ENCODE measurements at places on chromosomes 7 and 10.
A peak's percentile ranks its signal among the peaks of the same experiment; 100 is the strongest.

GRCh38 chr10:123398180-123398591 lies 244.0 kb downstream of the BUB3 start:
- no peak for DNase-seq

DNA sequence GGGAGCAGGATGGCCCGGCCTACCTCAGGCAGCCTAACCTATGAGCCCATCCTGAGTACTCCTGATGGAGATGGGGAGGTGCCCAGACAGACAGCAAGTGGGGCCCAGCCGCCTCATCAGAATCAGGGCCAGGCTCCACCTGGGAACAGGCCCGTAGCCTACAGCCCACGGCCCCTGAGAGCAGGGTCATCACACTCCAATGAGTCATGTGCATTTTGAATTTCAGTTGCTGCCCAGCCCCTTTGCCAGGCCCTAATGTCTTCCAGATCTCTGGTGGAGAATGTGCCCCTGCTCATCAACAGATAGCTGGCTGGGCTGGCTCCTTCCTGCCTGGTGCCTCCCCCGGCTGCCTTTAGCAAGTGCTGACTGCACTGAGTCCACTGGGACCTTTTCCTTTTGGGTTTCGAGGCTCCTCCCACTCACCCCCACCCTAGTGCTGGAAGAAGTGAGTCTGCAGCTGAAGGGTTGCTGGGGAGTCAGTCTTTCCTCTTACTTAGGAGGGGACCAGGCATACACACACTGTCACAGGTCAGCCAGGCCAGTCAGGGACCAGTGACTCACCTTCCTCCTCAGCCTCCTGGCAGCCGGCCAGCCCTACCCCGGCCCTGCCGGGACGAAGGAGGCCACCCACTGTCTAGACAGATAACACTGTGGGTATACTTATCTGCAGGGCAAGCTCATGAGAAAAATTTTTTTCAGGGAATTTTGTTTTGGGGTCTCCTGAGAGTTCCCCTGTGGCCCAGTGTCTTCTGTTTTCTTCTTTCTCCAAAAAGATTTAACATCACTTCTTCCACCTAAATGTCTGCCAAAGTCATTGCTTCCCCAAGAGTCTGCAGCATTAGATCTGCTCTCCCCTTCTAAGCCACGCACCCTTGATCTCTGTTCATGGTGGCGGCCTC lies 9.1 kb upstream of the ASIC3 start:
- DNase-seq = peak; percentile 95

- no peak for DNase-seq
These were observed 255.1 kb upstream of the MKLN1 start for GRCh38 chr7:131072505-131073091.

- DNase-seq = peak; percentile 7
These were observed 130.9 kb downstream of the OAT start for GRCh38 chr10:124287791-124288190.

DNA sequence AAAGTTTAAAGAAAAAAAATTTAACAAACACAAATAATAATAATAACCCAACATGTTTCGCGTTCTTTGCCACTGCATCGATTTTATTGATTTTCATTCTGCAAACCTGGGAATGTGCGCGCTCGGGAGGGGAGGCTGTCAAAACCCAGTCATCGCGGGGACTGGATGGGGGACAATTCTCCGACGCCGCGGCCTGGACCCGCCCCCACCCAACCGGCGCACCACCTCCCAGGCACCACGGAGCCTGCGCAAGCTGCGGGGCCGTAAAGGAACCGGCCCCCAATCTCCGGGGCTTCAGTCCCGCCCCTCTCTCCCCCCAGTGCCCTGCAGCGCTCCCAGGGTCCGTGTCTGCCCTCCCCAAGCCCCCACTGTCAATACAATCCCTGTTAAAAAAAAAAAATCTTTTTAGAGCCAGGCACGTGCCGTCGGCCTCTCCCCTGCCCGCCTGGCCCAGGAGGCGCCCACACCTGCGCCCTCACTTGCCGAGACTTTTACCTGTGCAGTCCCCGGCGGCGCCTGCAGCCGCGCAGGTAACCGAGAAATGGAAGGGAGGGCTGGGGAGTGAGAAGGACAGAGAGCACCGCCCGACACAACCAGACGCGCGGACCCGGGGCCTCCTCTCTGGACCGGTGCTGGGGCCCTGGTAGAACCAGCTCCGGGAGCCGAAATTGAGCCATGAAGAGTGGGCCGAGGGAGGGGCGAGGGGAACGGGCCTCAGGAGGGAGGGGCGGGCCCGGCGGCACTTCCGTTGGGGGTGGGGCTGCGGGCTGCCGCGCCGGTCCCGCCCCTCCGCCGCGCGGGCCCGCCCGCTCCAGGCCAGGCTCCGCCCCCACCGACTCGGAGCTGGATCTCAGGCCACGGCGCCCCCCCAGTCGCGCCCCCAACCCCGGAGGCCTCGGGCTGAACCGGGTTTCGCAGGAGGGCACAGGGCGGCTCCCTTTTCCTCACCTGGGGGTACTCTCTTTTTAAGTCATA lies 7.6 kb upstream of the ZNF503 start:
- peak; percentile 46 for DNase-seq

DNA sequence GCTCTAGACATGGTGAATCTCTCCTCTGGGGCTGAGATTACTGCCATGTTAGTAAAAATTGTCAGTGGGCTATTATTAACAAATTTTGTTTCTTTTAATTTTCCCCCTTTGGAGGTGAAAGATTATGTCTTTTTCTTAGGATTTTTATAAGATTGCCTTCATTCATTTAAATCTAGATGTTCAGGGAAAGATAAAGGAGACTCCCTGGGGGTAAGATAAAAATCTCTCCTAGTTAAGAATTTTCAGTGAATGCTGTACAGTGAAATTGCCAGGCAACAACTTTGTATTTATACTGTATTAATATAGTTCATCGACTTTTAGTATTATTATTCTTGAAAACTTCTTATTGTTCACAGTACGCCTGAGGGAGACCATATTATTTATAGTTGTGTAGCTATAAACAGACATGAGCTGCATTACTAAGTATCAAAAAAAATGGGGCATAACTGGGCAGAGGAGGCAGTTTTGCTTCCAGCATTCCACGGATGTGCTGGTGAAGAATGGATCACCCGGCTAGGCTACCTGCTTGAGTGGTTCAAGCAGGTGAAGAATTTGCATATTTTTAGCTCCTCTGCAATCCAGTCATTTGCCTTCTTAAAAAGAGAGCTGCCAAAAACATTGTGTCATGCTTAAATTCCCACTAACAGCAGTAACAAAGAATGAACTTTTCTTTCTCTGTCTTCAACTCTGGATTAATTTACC lies 552.1 kb downstream of the DNAJB9 start:
- no peak for DNase-seq

DNA sequence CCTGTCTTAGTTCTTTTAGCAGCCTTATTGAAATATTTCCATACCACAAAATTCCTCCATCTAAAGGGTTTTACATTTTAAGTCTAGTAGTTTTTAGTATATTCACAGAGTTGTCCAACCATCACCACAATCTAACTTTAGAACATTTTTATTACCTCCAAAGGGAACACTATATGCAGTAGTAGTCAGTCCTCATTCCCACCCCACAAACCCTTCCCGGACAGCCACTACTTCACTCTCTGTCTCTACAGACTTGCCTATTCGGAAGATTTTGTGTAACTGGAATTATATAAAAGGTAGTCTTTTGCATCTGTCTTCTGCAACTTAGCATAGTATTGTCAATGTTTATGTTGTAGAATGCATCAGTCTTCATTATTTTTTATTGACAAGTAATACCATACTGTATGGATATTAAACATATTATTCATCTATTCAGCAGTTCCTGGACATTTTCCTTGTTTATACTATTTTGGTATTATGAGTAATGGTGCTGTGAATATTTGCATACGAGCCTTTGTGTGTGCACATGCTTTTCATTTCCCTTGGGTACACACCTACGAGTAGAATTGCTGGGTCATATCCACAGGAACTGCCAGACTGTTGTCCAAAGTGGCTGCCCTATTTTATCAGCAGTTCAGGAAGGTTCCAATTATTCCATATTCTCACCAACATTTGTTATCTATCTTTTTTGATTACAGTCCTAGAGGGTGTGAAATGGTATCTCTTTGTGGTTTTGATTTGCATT lies 60.9 kb upstream of the LANCL2 start:
- no peak for DNase-seq

GRCh38 chr7:149321978-149322541 lies 60.1 kb downstream of the ZNF783 start:
- no peak for DNase-seq

GRCh38 chr10:79255007-79255507 lies 92.2 kb upstream of the PPIF start:
- no peak for DNase-seq

DNA sequence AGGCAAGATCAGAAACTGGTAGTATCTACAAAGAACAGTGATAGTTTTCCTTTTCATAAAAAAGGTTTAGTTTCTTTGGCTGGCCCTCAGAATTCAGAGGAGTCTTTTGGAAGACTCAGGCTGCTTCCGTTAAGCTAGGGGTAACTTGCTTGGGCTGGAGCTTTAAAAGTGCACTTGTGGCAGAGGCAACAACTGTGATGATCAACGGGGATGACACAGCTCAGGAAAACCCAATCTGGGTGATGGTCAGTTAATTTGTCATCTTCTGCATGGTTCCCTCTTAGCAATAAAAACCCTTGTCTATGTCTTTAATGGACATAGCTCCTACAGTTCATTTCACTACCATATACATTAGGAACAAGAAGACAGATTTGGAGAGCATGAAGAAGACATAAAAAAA lies 46.7 kb downstream of the SGMS1 start:
- DNase-seq = no peak

- no peak for DNase-seq
These were observed 75.2 kb downstream of the TRIL start for GRCh38 chr7:28882869-28883470.

DNA sequence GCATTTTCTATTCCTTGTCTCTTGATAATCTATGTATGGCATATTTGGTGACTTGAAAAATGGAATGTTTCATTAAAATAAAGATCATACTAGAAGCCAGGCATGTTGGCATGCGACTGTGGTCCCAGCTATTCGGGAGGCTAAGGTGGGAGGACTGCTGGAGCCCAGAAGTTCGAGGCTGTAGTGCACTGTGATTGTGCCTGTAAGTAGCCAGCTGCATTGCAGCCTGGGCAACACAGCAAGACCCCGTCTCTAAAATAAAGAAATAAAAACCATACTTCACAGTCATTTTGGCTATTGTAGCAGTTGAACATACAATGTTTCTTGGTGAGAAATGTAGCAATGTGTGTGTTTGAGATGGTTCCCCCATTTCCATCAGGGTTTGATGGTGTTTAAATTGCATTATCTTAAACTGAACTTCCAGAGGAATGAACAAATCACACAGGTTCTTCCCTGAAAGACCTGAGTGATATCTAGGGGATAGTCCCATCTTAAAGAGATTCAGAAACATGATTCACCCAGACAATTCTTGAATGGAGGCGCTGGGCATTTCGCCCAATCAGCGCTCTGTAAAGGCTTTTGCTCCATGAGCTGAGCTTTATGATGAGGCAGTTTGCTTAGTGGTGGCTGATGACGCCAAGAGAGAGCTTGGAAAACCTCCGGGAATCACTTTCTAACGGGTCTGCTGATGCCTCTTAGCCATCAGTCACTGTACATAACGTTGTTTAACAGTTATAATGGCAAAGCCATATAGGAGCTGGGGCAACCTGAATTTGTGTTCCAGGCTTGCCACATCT lies 19.4 kb upstream of the BTBD16 start:
- DNase-seq = no peak
